Esophagus squamous epithelium (tissue), 5 donors: ENCODE measurements at places on chromosomes 13 and 19.

GRCh38 chr13:70630247-70630646 lies 522.0 kb upstream of the KLHL1 start:
- DNase-seq: no peak

GRCh38 chr13:52421216-52421615 lies 15.2 kb upstream of the THSD1 start:
- no peak for DNase-seq

- DNase-seq: no peak
Measured at GRCh38 chr13:30006246-30006645, 155.8 kb upstream of the UBL3 start.

DNA sequence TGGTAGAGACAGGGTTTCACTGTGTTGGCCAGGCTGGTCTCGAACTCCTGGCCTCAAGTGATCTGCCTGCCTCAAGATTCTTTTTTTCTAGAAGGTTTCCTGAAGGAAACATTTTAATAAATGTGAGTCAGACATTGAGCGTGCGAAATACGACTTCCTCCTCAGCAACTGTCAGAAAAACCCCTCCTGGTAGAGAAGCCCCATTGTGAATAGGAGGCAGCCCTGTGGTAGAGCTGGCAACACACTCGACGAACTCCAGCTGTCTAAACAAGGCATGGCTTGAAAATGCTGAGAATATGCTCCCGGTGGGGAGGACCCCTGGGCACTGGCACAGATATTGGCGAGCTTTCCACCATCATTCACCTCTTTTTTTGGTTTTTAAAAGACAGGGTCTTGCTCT lies 9.8 kb downstream of the ZNF333 start:
- no peak for DNase-seq

GRCh38 chr13:90105276-90105675 lies 1242.2 kb upstream of the MIR17HG start:
- DNase-seq: no peak

DNA sequence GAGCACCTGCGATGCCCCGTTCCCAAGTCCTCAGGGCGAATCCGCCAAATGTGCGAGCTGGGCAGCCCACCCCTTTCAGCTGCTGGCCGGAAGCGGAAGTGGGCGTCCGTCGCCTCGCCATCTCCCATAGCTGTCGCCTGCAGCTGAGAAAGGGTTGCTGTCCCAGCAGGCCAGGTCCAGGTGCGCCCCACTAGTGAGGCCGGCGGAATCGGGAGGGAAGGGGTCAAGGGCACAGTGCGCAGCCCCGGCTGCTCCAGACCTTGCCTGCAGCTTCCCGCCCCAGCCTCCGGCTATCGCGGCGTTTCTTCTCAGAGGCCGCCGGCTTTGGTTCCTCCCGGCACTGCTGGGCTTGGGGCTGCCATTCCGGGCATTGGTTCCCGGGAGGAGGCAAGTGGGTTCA lies at the start of gene ZNF177:
Gene ZNF177 (plus strand): TSS at position 109 of the 400 bp plus-strand sequence. CDS start 15,299 bp downstream, outside the sequence.
- no peak for DNase-seq

DNA sequence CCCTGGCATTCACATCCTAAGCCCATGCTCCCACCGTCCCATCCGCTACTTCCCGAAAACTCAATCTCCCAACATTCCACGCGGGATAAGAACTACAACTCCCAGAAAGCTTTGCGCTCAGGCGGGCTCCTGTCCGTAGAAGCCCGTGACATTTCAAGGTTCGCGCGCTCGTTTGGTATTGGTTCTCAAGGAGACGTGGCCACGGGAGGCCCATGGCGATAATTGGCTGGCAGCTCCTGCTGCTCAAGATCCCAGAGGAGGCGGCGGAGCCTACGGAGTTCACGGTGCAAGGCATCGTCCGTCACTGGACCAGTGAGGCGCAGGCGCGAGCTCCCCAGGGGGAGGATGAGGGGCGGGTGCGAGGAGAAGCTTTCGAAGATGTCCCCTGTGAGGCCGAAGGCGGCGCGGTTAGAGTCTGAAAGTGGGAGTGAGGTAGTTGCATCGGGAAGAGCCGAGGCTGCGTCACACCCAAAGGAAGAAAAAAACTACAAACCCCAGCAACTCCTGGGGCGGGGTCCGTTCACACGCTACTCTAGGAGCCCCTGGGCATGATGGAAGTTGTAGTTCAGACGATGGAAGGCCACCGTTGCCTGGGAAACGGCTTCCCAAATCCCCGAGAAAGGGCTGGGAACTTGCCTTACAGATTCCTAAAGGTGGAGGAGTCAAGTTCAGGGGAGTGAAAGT lies 1.2 kb upstream of the MAMSTR start:
- peak; percentile 83 for DNase-seq

DNA sequence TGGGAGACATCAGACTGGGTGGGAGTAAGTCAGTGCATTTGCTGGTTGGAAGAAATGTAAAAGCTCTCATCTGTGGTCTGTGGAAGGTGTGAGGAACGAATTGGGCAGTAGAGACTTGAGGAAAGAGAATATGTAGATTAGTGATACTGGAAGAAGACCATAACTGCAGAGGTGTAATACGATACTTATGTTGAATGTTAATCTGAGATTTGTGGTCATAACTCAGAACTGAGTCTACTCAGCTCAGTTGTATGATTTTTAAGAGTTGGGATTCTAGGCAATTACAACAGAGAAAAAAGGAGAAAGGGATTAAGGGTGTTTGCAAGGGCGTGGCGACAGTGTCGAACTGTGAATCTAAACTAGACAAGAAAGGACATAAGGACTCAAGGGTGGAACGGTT lies 3.2 kb upstream of the IL17D start:
- DNase-seq: no peak

- no peak for DNase-seq
Measured at GRCh38 chr13:53198017-53198416, 169.4 kb downstream of the OLFM4 start.

GRCh38 chr13:33454844-33455705 lies 169.5 kb upstream of the STARD13 start:
- no peak for DNase-seq

DNA sequence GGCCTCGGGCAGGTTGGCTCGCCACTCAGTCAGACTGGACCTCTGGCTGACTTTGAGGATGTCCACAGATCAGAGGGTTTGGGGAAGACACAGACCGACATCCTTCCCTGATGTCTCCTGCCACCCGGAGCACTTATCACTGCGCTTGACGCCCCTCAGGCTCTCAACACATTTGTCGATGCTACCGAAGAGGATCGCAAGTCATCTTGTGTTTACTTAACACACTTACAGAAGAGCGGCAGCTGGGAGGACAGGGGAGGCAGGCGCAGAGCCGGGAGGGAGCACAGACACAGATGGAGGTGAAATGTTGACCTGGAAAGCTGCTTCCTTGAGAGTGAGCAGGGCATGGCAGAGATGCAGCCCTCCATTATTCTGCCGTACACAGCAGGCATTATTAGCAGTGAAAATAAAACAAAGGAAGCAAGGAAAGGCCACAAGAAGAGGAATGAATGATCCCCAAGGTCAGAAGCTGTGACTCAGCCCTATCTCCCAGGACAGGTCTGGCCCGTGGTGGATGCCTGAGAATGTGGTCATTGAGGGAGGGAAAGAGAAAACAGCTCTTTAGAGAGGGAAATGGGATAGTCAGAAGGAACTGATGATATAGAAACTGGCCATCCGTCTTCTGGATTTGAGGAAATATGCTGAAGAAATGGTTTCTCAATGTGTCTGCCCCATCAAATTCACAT lies 549.5 kb upstream of the ARGLU1 start:
- DNase-seq: no peak

- DNase-seq: no peak
Measured at GRCh38 chr19:5336195-5336965, 4.2 kb downstream of the PTPRS start.

DNA sequence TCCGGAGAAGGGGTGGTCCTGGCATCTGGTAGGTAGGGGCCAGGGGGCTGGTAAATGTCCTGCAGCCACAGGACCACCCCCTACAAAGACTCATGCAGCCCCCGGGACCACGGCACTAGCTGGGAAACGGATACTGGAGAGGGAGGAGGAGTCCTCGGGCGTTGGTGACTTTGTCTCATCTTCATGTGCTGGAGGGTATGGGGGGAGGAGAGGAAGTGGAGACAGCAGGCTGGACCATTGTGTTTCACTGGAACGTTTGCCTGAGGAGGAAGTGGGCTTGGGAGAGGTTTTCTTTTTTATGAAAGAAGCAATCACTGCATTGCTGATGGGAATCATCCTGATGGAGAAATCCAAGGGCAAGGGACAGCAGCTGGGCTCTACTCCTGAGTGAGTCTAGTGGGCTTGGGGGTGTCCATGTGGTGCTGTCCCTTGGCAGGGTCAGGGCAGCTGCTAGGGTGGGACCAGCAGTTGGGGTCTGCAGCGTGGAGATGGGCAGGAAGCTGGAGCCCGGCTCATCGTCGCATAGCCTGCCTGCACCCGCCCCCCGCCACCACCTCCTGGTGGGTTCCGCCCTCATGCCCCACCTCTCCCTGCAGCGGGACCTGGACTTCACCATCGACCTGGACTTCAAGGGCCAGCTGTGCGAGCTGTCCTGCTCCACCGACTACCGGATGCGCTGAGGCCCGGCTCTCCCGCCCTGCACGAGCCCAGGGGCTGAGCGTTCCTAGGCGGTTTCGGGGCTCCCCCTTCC lies 1.7 kb upstream of the ADM5 start:
- DNase-seq: no peak

GRCh38 chr13:88752041-88752440 lies 1080.9 kb downstream of the SLITRK5 start:
- no peak for DNase-seq

GRCh38 chr13:98842858-98843481 lies 90.5 kb upstream of the SLC15A1 start:
- DNase-seq: no peak

DNA sequence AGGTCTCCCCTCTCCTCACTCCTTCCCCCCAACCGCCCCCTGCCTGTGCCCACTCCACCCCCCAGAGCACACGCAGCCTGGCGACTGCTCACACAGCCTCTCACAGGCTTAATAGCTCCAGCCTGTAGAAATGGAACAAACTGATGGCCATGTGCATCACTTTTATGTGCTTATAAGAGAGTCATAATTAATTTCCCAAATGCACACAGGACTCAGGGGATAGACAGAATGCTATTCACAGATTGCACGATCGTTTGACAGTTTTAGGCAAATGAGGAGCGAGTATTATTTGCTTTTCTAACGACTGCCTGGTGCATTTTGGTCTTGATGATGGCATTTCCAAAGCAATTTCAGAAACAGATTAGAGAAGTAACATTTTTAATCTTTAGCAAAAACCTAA lies 97.7 kb upstream of the VSTM2B start:
- no peak for DNase-seq

DNA sequence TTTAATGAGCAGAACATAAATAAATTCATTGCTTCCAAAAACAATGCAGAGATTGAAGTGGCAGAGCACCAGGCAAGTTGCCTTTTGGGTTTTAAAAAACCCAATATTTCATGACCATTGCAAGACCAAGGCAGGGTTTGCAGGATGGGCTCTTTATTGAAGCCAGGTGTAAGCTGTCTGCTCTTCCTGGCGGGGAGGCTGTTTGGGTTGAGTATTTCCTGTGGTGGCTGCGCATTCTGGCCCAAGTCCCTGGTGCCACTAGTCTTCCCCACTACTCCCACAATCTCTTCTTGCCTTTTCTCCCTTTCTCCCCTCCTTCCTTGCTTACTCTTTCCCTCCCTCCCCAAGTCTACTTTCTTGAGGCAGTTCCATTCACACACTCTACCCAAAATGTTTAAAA lies 116.4 kb downstream of the AKAP11 start:
- DNase-seq: no peak

DNA sequence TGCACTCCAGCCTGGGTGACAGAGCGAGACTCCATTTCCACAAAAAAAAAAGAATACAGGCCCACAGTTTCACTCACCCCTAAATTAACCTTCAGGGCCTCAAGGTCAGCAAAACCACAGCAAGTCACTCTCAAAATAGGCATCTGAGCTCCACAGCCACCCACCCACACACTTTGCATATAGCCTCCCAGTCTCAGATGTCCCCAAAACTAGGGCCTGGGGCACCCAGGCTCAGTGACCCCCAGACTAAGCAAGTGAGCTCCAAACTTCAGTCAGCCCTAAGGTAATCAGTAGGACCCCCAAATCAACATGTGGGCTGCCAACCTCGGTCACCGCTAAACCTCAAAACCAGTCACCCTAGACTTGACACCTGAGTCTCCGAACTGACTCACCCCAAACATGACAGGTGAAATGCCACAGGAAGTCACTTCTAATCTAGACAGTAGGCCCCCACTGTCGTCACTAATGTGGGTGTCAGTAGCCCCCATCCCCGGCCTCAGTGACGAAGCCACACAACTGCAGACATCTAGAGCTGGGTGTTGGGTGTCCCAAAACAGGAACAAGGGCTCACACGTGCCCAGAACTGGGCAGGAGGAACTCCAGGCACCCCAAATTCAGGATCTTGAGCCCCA lies 13.9 kb downstream of the RABAC1 start:
- peak; percentile 34 for DNase-seq

GRCh38 chr13:84080748-84081530 lies 198.7 kb upstream of the SLITRK1 start:
- no peak for DNase-seq

DNA sequence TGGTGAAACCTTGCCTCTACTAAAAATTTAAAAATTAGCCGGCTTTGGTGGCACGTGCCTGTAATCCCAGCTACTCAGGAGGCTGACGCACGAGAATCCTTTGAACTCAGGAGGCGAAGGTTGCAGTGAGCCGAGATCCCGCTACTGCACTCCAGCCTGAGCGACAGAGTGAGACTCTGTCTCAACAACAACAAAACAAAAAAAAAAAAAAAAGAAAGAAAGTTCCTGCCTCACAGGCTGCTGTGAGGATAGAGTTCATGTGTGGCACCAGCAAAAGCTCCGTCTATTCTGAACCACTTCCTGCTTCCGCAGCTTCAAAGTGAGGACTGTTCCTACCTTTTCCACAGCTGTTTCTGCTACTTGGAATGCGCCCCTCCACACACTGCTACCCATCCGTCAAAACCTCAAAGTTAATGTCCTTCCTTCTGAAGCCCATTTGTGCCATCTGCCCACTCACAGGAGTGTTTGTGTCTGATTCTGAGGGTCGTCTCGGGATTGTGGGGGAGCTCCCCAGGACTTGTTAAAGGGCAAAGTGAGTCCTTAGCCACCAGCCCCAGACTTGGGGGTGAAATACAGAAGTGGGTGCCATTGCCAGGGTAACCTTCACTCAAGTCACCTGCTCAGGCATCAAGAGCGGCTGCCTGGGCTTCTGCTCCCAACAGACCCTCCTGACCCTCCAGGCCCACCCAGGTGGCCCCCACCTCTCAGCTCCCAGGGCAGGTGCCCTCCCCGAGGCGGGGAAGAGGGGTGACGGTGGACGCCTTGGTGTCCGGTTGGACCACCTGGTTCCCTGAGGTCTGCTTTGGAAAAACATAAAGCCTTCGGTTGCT lies 2.9 kb downstream of the MFSD12 start:
- no peak for DNase-seq
